ENCODE measurements at places on chromosomes 7 and 10. TPM values are rescaled to one million over a fixed set of nuclear protein-coding genes. Genes with fewer than 3 reads are reported as not detected.
A peak's percentile ranks its signal among the peaks of the same experiment; 100 is the strongest.

DNA sequence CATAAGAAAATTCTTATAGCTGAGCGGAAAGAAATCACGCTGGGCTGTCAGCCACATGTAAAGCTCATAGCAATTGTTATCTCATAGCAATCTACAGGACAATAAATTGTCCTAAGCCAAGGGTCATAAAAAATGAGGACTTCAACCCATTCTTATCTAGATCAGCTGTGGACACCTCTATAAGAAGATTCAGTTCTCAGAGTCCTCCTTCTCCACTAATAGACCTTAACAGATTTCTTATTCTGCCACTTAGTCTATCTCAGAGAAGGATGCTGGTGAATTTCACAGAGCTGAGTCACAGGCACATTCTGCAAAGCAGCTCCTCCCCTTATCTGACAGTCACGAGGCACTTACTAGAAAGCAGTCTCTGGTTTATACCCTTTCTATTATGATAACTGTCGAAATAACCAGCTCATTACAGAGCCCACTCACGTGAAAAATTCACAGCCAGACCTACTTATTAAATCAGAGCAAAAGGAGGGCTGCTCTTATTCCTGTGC lies 185.3 kb upstream of the PCLO start:
- no peaks in the 10 kb centered on the region for H3K4me1 ChIP-seq
- no peaks in the 10 kb centered on the region for H3K27me3 ChIP-seq
- no peak overlapping the region for H3K4me3 ChIP-seq
- DNase-seq = no peak
- H3K27ac ChIP-seq = no peak overlapping the region
- no peaks in the 10 kb centered on the region for H3K36me3 ChIP-seq

- peak; percentile 21 for DNase-seq
- no peaks in the 10 kb centered on the region for H3K36me3 ChIP-seq
- peaks cover 8% of the 10 kb centered on the region for H3K4me1 ChIP-seq
- H3K27me3 ChIP-seq = peaks cover 16% of the 10 kb centered on the region
- peak overlapping the region; percentile 76 for H3K4me3 ChIP-seq
Measured at GRCh38 chr7:139482662-139483466, 609 bp downstream of the KLRG2 start.

- no peak overlapping the region for H3K4me3 ChIP-seq
- H3K27me3 ChIP-seq = peaks cover 57% of the 10 kb centered on the region
- H3K36me3 ChIP-seq = no peaks in the 10 kb centered on the region
- H3K27ac ChIP-seq = no peak overlapping the region
- DNase-seq = no peak
- peaks cover 14% of the 10 kb centered on the region for H3K4me1 ChIP-seq
Measured at GRCh38 chr10:93079663-93080349, 6.1 kb downstream of the CYP26A1 start.

DNA sequence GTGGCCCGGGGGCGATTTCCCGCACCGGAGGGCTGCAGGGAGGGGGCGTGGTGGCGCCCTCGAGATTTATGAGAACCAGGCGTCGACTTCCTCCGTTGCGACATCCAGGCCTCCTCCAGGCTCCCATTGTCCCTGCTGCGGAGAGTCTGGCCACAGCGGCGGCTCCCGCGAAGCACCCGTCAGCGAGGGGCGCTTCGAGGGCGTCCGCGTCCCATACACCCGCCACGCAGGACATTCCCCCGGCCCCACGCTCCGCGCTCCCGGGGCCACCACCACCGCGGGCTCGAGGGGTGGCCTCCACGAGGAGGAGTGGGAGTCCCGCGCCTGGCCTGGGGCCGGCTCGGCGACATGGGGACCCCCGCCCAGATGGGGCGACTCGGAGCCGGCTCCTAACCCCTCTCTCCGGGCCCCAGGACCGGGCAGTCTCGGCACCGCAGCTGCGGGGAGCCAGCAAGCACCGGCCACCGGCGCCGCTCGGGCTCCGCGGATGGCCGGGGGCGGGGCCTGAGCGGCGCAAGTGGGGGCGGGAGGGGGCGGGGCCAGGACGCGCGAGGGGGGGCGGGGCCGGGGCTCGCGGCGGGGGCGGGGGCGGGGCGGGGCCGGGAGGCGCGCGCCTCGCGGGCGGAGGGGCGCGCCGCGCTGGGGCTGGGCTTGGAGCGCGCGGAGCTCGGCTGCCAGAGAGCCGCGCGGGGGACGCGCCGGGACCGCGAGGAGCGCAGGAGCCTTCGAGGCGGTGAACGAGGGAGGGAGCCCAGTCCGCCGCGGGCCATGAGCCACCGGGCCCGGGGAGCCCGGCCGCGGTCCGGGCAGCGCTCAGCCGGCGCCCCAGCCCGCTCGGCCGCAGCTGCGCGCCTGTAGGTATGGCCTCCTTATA lies at the start of gene SH2B2:
Gene SH2B2 (plus strand): TSS at position 632 of the 874 bp plus-strand sequence. CDS start 13,683 bp downstream, outside the sequence.
- DNase-seq = peak; percentile 83
- H3K4me1 ChIP-seq = peaks cover 64% of the 10 kb centered on the region
- peak within 1 kb of the TSS; percentile 83 for H3K4me3 ChIP-seq
- H3K27me3 ChIP-seq = no peaks in the 10 kb centered on the region

- peaks cover 23% of the 10 kb centered on the region for H3K27me3 ChIP-seq
- no peaks in the 10 kb centered on the region for H3K36me3 ChIP-seq
- no peak for DNase-seq
- H3K27ac ChIP-seq = no peak overlapping the region
Measured at GRCh38 chr10:97904576-97904975, 54.9 kb downstream of the GOLGA7B start.

- H3K27me3 ChIP-seq = no peaks in the 10 kb centered on the region
- H3K4me3 ChIP-seq = no peak overlapping the region
- H3K36me3 ChIP-seq = no peaks in the 10 kb centered on the region
- H3K4me1 ChIP-seq = peaks cover 14% of the 10 kb centered on the region
Measured at GRCh38 chr7:17095931-17096330, 202.5 kb upstream of the AHR start.

PIK3AP1 gene
- 157 TPM for total RNA-seq

BMPR1A gene
- total RNA-seq = 10.1 TPM

FXYD4 gene
- not detected for total RNA-seq

All from activated B cell treated with CpG ODN at 0.5 μM for 24 hours (primary cell).